AG04450 (cell line): ENCODE measurements at places on chromosomes 6 and 20. TPM values are rescaled to one million over a fixed set of nuclear protein-coding genes. Genes with fewer than 3 reads are reported as not detected.

DNA sequence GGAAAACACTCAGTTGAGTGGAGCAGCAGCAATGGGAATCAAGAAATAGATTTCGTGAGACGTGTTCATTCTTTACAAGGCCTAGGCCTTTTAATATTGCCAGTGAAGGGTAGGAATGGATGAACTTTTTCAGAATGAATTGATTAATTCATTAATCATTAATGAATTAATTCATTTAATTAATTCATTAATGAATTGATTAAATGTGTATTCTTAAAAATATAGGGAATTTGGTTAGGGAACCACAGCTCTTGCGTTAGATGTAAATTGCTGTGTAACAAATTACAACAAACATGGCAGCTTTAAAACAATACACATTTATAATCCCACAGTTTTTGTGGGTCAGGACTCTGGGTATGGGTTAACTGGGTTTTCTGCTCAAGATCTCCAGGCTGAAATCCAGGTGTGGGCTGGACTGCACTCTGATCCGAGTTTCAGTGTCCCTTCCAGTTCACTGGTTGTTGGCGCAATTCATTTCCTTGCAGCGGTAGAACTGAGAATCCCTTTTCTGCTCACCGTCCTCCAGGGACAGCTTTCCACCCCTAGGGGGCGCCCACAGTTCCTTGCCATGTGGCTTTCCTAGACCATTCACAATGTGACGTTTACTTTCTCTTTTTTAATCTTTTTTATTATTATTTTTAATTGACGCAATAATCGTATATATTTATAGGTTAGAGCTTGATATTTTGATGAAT is 32.8 kb upstream of the BCAS1 start:
- DNase-seq: no peak

DNA sequence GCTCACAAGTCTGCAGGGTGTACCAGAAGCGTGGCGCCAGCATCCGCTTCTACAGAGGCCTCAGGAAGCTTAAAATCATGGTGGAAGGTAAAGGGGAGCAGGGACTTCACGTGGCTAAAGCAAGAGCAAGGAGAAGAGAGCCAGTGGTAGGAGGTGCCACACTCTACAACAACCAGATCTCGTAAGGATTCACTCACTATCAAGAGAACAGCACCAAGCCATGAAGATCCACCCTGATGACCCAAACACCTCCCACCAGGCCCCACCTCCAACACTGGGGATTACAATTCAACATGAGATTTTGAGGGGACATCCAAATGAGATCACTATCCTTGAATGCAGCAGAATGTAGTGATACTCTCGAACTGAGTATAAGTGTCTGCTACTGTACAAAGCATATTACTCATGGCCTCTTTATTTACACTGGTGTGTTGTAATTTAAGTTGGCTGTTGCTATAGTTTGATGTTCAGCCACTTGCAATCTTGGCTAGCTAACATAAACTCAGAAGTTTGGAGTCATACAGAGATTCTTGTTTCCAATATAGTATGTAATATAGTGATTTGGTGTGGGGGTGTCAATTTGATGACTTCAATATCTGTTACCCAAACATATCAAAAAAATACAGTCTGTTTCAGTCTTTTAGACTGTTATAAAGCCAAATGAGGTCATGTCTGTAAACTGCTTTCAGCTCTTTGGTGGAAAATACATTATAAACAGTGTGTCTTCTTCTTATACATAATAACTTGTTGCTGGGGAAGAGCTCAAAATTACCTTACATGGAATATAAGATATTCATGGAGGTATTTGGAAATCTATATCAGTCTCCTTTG is 39.4 kb upstream of the MYLIP start:
- no peak for DNase-seq

DNA sequence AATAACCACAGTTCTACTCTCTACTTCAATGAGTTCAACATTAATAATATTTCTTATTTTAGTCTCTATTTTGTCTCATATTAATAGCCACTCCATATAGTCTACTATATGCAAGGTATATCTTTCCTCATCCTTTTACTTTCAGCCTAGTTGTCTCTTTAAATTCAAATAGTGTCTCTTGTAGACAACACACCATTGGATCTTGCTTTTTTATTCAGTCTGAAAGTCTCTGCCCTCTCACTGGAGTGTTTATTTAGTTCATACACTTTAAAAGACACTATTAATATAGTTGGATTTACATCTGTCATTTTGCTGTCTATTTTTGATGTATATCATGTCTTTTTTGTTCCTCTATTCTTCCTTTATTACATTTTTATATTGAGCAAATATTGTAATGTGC is 103.5 kb downstream of the RFPL4B start:
- no peak for DNase-seq

- no peak for DNase-seq
Measured at GRCh38 chr6:148291876-148292275, 50.8 kb upstream of the SASH1 start.

- DNase-seq: no peak
Measured at GRCh38 chr20:17680836-17681725, 961 bp downstream of the RRBP1 start.

Gene SLC22A7
- not detected in 2 replicates for polyA plus RNA-seq

Gene PPP1R3D
- polyA plus RNA-seq: 2.6 and 3.1 TPM in 2 replicates

- no peak for DNase-seq
Measured at GRCh38 chr20:23043376-23043775, 6.1 kb downstream of the THBD start.

GRCh38 chr6:144418959-144419545 is 133.9 kb downstream of the UTRN start:
- DNase-seq: no peak

Gene TSHZ2
- polyA plus RNA-seq: not detected in 2 replicates

- DNase-seq: peak; percentile 90
Measured at GRCh38 chr6:138593124-138593877, 94.0 kb upstream of the NHSL1 start.

- no peak for DNase-seq
Measured at GRCh38 chr6:114172576-114173260, 170.1 kb downstream of the HS3ST5 start.

GRCh38 chr20:37729452-37729851 is 35.6 kb downstream of the CTNNBL1 start:
- no peak for DNase-seq

DNA sequence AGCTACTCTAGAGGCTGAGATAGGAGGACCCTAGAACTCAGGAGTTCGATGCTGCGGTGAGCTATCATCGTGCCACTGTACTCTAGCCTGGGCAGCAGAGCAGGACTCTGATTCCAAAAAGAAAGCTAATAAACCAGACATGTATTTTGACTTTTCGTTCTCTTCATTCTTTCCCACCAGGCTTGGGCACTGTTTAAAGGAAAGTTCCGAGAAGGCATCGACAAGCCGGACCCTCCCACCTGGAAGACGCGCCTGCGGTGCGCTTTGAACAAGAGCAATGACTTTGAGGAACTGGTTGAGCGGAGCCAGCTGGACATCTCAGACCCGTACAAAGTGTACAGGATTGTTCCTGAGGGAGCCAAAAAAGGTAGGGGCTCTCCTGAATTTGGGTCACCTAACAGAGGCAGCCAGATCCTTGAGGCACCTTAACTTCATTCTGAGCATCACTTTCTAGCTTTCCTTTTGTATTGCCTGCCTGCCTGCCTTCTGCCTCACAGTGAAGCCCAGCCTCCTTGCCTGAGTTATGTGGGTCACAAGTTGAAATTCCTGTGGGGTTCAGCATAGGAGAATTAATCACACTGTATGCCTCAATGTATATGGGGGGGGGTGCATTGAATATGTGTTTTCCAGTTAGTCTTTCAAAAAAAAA is 3.2 kb downstream of the IRF4 start:
- DNase-seq: no peak

Gene SOX18
- polyA plus RNA-seq: not detected in 2 replicates

Gene CALHM6
- 0.51 and 0.81 TPM in 2 replicates for polyA plus RNA-seq

Gene PTCHD4
- polyA plus RNA-seq: 2.3 and 2.9 TPM in 2 replicates

Gene KHDC1
- polyA plus RNA-seq: 5.9 and 6.5 TPM in 2 replicates

GRCh38 chr6:123393331-123393730 is 243.4 kb downstream of the TRDN start:
- no peak for DNase-seq

Gene SCGN
- not detected in 2 replicates for polyA plus RNA-seq

DNA sequence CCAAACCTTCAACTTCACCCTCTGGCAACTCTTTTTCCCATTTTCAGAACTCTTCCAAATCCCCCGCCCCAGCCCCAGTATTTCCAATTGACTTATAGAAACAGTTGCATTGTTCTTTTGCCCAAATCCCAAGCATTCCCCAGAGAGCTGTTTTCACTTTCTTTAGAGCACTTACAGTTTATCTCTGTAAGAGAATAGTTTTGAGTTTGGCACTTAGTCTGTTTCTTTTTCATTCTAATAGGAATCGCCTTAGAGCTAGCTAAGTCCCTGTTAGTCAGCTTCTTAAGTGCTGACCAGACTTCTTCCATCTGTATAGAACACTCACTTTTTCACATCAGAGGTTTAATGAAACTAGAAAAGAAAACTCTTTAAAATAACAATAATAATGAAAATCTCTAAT is 374.2 kb upstream of the FLRT3 start:
- no peak for DNase-seq

- no peak for DNase-seq
Measured at GRCh38 chr6:36078159-36078558, 50.6 kb downstream of the MAPK14 start.

DNA sequence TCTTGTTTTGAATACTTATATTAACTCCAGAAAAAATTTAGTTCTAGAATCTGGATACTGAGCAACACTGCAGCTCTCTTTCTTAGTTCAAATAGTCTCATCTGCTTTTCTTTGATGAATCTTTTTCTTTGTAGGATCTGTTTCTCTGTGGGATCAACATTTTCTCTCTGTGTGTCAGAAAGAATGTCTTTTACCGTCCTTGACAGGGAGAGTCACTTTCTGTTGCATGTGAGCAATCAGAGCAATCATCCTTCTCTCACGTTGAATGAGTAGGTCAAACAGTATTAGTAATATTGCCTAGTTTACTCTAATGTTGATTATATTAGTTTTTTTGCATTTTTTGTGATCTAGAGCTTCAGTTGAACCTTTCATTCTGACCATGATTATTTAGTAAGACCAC is 130.9 kb downstream of the TRMT11 start:
- DNase-seq: no peak

Gene CPXM1
- polyA plus RNA-seq: 9.0 and 12.9 TPM in 2 replicates

Gene ARFGEF3
- polyA plus RNA-seq: 0.02 and 0.04 TPM in 2 replicates

Gene RAET1L
- polyA plus RNA-seq: not detected in 2 replicates

Gene WFDC10B
- polyA plus RNA-seq: 0.29 TPM in 1 of 2 replicates, not detected in the other

Gene NOX3
- not detected in 2 replicates for polyA plus RNA-seq

DNA sequence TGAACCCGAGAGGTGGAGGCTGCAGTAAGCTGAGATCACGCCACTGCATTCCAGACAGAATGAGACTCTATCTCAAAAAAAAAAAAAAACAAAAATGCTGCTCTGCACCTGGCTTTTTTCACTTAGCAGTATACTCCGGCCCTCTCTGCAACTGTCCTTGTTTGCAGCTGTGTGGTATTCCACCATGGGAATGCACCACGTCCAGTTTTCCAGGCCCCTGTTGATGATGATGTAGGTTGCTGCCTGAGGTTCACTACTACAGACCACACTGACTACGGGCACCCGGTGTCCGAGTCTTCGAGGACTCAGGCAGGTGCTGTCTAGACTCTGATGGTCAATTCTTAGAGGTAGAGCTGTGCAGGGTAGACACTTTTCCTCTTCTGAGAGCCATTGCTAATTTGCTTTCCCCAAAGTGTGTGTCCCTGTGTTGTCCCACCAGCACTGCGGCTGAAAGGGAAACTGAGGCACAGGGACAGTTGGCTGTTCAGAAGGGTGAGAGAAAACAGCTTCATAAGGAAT is 56.5 kb downstream of the UBE2V1 start:
- no peak for DNase-seq

Gene DNAH8
- not detected in 2 replicates for polyA plus RNA-seq

Gene BPIFB2
- polyA plus RNA-seq: not detected in 2 replicates

- DNase-seq: no peak
Measured at GRCh38 chr6:44009425-44010321, 117.6 kb downstream of the MRPL14 start.
